ENCODE measurements at places on chromosomes 1 and 21.
A peak's percentile ranks its signal among the peaks of the same experiment; 100 is the strongest.

DNA sequence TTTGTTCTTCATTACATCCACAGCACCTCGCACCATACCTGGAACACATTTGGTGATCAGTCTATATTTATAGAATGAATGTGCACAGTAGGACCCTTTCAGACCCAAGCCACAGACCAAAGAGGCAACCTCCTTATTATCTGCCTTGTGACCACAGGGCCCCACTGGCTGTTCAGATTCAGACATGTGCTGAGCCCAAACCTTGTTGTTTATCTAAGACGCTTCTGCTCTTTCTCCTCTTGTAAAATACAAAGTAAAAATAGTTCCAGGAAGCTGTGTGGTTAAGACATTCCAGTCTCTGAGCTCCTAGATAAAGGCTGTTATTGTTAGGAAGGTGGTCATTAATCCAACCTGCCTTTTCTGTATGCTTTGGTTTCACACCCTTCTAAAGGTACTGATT lies 3.6 kb upstream of the SCMH1 start:
- no peak for DNase-seq

GRCh38 chr21:41366522-41367151 lies 4.8 kb downstream of the MX2 start:
- DNase-seq = no peak

- peak; percentile 36 for DNase-seq
Measured at GRCh38 chr1:39003794-39004193, 12.7 kb downstream of the AKIRIN1 start.

- DNase-seq = peak; percentile 74
Measured at GRCh38 chr1:234585330-234586055, 24.5 kb downstream of the IRF2BP2 start.
